ENCODE measurements at places on chromosomes 7 and 10.

DNA sequence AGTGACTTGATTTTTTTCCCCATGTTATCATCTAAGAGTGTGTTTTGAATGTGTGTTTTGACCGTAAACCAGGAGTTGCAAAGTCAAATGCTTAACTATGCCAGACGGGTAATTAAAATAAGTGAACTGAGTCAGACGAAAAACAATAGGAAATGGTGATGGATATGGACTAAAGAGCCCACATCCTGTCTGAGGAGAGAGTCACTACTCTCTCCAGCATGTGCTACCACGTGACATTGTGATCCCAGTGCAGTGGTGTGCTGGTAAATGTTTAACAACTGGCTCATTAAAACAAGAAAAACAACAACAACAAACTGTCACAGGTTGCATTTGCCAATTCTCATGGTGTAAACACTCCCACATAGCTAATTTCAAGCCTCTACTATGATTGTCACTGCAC is 164.3 kb downstream of the SUGCT start:
- DNase-seq: no peak

- no peak for DNase-seq
These were observed 33.4 kb downstream of the CCM2 start for GRCh38 chr7:45033261-45033930.

DNA sequence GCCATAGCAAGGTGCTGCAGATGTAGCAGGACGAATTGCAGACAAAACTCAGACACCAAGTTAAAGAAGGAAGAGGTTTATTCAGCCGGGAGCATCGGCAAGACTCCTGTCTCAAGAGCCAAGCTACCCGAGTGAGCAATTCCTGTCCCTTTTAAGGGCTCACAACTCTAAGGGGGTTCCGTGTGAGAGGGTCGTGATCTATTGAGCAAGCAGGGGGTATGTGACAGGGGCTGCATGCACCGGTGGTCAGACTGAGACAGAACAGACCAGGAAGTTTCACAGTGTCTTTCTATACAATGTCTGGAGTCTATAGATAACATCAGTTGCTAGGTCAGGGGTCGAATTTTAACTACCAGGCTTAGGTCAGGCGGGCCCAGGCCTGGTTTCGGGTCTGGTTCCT is 222.0 kb upstream of the C7orf33 start:
- DNase-seq: no peak

- no peak for DNase-seq
These were observed 672.0 kb upstream of the FOXK1 start for GRCh38 chr7:4010061-4010605.

DNA sequence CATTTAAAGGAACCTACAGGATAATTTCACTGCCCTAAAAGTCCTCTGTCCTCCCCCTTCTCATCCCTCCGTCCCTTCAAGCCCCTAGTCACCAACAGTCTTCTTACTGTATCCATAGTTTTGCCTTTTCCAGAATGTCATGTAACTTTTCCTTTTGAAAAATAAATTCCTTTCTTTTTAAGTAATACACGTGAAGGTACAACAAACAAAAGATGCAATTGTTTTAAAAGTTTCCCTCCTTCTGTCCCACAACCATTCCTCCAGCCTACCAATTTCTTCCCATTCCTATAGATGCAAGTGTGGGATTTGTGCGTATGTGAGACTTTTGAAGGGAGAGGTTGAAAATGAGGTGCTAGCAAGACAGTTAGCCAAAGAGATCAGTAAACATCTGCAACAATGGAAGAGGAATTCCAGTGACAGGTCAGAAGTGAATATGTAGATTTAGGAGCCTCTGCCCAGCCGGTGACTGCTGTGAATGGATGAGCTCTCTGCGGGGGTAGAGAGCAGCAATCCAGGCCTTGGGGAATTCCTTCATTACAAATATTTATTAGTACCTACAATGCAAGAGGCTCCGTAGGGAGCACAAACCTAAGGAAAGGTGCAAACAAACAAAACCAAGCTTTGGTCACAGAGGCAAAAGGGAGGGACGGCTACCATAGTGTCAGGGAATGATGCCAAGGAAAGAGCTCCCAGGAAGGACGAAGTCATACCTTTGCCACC is 243.6 kb downstream of the SKIDA1 start:
- no peak for DNase-seq

- no peak for DNase-seq
These were observed 904 bp downstream of the R3HCC1L start for GRCh38 chr10:98135222-98135899.

DNA sequence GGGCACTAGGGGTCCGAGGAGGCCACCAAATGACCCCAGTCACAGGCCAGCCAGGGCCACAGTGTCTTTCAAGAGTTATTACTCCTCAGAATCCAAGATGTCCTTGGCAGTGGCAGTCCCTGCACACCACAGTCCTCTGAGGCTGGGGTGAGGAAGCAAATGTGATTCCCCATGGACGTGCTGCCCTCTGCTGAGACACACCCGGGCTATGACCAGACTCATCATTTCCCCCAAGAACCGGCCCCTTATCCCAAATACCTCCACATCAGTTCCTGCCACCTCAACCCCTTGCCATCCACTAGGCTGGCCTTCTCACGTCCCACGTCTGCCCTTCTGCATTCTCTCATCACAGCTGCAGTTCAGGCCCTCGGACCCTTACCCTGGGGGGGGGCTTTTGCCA is 5.0 kb downstream of the PRKAG2 start:
- no peak for DNase-seq

DNA sequence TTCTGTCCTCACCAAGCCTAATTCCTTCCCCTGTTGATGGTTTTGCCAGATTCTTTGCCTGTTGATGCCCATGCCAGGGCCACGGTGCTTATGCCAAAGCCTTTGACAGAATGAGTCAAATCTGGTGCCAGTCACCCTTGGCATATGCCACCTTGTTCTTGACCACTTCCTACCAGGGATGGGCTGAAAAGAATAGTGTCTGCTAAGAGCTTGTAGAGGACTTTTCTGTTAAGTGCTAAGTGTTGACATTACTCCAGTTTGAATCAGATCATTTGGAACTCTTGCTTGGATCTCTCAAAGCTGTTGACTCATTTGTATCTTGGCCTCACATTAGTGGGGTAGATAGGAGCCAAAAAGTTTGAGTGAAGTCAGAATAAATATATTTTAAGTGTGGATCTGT is 661.2 kb downstream of the AUTS2 start:
- no peak for DNase-seq

GRCh38 chr10:87054373-87055295 is 34.5 kb downstream of the FAM25A start:
- no peak for DNase-seq

DNA sequence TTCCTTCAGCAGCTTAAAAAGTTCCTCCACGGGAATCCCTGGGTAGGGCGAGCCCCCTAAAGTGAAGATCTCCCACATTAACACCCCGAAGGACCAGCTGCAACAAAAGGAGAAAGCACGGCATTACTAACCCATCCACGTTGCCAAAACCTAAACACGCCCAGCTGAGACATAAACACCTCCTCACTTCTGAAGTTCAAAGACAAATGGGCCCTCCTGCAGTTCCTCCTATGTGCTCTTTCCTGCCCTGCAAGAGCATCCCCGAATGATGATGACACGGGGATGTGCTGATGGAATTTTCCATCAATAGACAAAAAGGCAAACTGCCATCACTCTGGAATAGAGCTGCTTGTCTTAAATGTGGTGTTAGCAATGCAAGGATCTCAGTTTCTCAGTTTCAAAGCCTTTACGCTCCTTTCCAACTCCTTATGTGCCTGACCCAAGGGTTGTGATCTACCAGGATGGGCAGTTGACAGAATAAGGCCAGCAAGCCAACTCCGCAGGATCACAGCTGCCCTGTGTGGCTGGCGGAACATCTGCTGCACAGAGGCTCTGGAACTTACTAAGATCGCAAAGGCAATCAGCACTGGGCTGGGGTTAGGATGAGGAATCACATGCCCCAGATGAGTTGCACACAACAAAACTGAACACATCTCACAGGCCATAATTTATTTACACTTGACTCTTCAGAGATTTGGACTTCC is 112.7 kb downstream of the FGFR2 start:
- no peak for DNase-seq

DNA sequence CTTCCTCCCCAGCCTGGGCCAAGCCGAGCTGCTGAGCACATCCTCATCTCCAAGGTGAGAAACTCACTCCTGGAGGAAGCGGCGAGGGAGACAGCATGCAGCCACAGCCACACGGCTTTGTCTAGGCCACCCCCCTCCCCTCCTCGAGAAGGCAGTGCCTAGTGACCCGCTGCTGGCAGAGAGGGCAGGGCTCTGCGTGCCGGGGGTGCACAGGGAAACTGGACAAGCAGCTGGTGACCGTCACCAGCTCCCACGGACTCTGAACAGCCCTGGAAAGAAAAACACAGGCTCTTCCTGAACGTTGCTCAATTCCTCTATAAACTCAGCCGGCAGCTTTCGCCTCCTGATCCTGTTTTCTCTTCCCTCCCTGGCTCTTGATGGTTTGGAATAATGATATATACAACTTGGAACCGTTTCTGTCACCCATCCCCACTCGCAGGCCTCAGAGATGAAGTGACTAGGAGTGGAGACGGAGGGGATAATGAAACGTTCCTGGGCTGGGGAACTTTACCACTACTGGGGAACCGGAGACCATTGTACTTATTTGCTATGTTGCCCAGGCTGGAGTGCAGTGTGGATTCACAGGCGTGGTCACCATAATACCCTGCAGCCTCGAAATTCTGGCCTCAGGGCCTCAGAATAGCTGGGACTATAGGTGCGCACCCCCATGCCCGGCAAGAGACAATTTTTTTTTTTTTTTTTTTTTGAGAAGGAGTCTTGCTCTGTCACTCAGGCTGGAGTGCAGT is 19.3 kb downstream of the PAPOLB start:
- DNase-seq: no peak

- no peak for DNase-seq
These were observed 74.0 kb upstream of the CCDC6 start for GRCh38 chr10:59980356-59980755.

- no peak for DNase-seq
These were observed 6.2 kb upstream of the SMC3 start for GRCh38 chr10:110561292-110561691.

GRCh38 chr7:50761713-50762112 is 21.0 kb downstream of the GRB10 start:
- no peak for DNase-seq

DNA sequence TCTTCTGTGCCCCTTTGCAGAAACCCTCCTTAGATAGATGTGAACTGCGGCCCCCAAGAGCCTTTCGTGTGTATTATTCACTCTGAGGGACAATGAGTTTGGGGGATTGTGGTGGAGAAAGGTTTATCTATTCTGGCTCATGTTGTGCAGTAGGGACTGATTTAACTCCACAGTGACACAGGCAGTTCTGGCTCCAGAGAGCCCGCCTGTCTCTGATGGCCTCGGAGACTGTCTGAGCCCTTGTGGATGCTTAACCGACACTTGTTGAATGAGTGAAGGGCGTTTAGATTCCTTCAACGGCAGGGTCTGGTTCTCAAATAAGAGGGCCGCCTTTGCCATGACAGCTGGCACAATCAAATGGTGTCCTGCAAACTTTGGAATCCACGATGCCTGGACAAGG is 5.8 kb downstream of the NPTX2 start:
- DNase-seq: no peak

DNA sequence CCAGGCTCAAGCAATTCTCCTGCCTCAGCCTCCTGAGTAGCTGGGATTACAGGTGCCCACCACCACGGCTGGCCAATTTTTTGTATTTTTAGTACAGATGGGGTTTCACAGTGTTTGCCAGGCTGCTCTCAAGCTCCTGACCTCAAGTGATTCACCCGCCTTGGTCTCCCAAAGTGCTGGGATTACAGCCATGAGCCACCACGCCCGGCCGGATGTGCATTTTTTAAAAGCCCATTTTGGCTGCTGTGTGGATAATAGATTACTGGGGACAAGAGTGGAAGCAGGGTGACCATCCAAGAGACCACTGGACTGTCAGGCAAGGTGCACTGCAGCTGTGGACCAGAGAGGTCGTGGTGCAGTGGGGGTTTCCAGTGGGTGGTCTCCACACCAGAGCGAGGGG is 21.4 kb downstream of the HKDC1 start:
- DNase-seq: no peak

DNA sequence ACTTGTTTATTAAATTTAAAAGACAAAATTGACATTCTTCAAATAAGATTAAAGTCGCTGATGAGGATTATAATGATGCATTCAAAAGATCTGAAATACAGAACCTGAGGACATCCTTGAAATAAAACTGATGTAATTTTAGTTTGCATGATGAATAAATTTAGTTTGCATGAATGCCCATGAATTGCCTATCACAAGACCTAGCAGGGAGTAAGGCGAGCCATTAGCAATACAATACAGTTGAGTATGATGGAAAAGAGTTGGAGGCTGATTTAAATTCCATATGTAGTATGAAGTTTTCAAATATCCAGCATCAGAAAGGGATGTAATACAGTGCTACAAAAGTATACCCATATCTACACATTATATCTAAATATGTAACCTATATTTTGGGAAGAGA is 321.3 kb downstream of the CACNA2D1 start:
- DNase-seq: no peak

- no peak for DNase-seq
These were observed 2.3 kb downstream of the AGMO start for GRCh38 chr7:15559416-15559928.

- no peak for DNase-seq
These were observed 851 bp downstream of the HYAL4 start for GRCh38 chr7:123845823-123846216.

DNA sequence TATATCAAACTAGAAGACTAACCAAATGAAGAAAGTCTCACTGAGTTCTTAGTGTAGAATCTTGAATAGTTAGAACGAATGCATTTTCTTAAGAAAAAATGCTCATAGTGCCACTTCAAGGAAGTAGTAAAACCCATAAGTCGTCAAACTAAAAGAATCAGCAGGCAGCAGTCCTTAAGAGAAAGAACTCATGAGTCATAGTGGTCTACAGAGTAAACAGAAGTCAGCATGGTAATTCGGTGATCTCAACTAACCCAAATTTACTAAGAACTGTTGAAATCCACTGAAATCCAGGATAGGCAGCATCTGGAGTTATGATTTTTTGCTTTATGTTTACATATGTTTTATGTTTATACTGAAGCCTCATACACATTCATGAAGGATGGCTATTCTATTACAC is 256.2 kb downstream of the LHFPL3 start:
- no peak for DNase-seq

DNA sequence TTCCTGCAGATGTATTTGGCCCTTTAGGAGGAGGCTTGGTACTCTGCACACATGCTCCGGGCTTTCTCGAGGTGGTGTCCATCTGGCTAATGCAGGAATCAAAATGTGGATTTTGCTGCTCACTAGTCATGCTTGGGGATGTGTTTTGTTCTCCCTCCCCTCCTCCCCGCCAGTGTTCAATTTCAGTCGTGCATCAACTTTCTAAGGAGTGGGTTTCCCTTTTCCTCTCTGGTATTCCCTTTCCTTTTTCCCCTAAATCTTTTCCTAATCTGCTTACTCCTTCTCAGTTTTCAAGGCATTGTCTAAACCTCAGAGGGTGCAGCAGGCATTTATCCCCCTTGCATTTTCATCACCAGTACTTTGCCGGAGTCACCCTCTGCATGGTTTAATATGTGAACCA is 201.8 kb downstream of the CCDC3 start:
- no peak for DNase-seq

DNA sequence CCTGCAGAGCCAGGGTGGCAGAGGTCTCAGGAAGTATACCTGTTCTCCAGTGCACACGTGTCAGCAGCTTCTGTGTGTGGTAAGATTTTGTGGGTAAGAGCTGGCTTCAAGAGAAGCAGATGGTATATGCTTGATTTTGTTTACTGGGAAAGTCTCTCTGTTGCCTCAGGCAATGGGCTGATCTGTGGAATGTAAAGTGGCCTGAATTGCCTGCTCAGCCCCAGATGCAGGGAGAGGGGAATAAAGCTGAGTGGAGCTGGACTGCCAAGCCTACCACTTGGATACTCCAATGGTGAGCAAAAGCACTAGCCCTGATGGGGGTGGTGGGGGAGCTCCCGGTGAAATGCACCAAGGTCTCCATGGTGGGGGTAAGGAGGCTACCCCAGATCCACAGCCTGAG is 156.1 kb downstream of the WDR11 start:
- DNase-seq: no peak

All from activated B cell treated with CpG ODN at 0.5 μM for 24 hours (primary cell).